A172 (cell line): ENCODE measurements at places on chromosomes 6 and 20. TPM values are rescaled to one million over a fixed set of nuclear protein-coding genes. Genes with fewer than 3 reads are reported as not detected.
A peak's percentile ranks its signal among the peaks of the same experiment; 100 is the strongest.

DNA sequence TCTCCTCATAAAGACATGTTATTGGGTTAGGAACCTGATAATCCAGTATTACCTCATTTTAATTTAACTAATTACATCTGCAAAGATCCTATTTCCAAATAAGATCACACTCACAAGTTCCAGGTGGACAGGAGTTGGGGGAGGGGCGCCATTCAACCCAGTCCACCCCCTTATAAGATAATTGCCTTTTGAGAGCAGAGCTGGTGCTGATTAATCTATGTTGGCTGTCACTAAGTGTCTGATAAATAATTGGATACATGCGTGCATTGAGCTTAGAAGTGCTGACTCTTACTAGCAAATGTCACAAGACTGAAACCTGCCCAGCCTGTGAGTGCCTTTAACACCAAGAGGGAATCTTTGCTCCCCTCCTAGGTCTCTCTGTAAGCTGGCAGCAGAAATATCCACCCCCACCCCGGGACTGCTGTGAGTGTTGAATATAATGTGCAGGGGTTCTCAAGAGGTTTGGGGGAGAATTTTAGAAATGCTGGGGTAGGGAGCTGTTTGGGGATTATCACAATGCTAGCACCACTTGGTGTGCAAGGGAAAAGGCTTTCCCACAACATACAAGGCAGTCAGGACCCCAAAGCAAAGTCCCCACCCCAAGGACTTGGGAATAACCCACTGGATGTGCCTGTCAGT is 87.5 kb downstream of the ANKRD60 start:
- DNase-seq, result no peak

GRCh38 chr6:105745464-105746129 is 340.5 kb upstream of the PRDM1 start:
- DNase-seq, result no peak

DNA sequence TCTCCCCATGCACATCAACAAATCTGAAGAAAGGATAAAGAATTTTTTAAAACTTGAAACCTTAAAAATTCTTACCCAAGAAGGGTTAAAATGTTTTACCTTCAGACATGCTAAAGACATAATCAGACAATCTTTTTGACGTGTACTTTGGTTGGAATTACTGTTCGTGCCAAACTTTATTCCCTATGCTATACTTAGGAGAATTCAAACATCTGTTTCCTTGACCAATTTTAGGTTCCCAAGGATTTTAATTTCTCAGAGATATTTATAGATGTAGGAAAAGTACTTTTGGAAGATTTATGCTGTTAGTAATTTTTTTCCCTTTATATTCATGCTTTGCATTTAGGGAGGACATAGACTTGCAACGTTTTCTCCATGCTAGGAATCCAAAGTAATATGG is 108.4 kb downstream of the AFG1L start:
- no peak for DNase-seq

DNA sequence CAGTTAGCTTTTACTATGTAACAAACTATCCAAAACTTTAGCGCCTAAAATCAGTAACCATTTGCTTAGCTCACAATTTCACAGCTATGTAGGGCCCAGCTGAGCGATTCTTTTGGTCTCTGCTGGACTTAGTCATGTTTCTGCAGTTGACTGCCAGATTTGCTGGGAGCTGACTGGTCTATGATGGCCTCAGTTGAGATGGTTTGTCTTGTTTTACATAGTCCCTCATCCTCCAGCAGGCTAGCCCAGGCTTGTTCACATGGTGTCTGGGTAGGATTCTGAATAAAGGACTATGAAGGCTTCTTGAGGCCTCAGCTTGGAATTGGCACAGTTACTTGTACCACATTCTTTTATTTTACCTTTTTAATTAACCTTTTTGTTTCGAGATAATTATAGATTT is 247.8 kb upstream of the CHD6 start:
- DNase-seq, result no peak

DNA sequence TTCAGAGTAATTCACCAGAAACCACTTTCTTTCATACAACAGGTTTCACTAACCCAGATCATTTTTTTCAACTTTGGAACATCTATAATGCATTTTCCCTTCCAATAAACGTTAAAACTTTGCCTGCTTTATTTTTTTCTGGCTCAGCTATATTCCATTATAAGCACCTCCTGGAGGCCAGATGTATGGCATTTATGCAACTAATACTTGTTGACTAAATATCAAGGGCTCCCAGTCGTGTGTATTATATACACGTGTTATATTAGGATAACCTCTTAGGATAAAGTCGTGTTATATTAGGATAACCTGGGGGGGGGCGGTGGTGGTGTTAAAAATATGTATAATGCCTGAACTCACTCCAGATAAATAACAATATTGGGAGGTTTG is 6.7 kb downstream of the OPN5 start:
- no peak for DNase-seq

- no peak for DNase-seq
These were observed 34.9 kb downstream of the GMPR start for GRCh38 chr6:16273256-16273655.

RNF8 gene
- 35.7 and 40.2 TPM in 2 replicates for total RNA-seq

DNA sequence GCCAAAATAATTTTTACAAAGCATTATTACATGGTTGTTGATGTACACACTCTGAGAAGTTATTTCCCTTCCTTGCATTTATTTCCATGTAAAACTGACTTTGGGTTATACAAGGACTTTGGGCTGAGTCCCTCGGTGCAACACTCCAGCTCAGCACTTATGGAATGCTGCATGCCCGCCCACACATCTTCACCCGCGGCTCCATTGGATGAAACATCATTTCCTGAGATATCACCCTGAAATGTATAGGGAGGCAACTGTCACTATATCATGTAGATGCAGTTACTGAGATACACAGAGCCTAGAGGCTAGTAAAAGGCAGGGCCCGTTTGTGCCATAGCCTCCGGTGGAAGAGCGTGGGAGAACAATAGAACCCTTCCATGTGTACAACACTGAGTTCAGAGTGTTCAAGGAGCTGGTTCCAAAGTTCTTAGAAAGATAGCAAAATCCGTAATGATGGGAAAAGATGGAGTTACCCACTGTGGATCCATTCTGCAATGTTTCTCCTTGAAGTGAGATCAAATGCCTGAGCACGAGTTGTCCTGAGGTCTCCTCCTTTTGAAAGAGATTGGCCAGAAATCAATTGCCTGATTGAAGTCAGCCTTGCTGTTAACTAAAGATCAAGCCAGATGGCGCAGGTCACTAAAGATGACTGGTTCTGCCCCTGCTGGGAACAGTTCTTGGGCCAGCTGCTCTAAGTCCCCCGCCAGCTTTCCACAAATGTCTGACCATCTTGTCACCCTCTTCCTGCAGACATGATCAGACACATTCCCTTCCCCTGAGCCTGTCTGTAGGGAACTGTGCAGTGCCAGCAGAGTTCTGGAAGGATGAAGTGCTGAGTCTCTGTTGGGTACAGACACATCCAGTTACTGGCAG is 100.9 kb upstream of the IYD start:
- DNase-seq, result no peak

DNA sequence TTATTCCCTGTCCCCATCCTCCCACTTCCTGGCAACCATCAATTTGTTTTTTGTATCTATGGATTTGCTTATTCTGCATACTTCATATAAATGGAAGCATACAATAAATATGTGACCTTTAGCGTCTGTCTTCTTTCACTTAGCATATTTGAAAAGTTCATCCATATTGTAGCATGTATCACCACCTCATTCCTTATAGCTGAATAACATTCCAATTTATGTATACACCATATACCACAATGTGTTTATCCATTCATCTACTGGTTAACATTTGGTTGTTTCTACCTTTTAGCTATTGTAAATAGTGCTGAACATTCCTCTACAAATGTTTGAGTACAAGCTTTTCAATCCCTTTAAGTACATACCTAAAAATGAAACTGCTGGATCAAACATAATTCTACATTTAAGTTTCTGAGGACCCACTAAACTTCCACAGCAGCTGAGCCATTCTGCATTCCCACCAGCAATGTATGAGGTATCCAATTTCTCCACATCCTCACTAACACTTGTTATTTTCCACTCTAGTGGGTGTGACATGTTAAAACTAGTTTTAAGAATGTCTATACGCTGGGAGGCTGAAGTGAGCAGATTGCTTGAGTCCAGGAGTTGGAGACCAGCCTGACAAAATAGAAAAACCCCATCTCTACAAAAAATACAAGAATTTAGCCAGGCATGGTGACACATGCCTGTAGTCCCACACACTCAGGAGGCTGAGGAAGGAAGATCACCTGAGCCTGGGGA is 32.9 kb downstream of the NUDT3 start:
- no peak for DNase-seq

DNA sequence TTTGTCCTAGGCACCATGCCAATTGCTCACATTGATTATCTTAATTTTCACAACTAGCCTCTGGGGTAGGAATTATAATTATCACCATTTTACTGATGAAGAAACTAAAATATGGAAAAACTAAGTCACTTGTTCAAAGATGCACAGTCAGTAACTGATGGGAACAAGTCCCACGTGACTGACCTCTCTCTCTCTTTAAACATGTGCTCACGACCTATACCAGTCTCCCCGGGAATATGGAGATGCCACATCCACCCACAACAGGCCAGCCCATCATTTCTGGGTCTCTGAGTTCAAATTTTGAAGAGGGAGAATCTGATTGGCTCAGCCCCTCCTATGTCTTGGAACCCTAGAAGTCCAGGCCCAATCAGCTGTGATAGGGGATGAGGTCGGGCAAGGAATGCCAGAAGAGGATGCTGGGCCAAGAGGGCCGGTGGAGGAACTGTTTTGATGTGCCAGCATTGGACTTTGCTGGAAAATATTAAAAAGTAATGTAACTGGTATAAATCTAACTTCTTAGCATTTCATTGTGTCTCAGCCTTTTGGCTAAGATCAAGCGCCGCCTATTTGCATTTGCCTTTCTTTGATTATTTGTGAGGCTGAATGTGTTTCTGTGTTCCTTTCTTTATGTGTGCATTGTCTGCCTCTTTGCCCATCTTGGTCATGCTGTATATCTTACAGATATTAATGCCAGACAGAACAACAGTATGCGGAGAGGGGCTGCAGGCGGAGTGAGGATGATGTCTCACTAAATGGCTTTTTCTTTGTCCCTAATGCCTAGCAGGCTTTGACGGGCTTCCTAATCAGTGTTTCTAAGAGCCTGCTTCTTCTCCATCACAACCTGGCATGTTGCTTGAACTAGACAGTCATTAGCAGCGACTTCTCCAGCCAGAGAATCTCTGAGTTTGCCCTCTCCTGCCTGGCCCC is 126.6 kb downstream of the VEGFA start:
- DNase-seq, result no peak

GRCh38 chr6:104134876-104135275 is 724.8 kb downstream of the HACE1 start:
- no peak for DNase-seq

SYCP2L gene
- 0.07 and 0.57 TPM in 2 replicates for total RNA-seq

SOD2 gene
- 155 and 160 TPM in 2 replicates for total RNA-seq

MTO1 gene
- 25.7 and 26.7 TPM in 2 replicates for total RNA-seq

SLC26A8 gene
- total RNA-seq, result not detected in 2 replicates

GRCh38 chr6:32692019-32692418 is 25.6 kb upstream of the HLA-DQB1 start:
- DNase-seq, result no peak

MYCT1 gene
- 1.5 and 2.9 TPM in 2 replicates for total RNA-seq

- no peak for DNase-seq
These were observed 37.1 kb downstream of the GINS1 start for GRCh38 chr20:25444556-25444955.

GRCh38 chr20:38764567-38765318 is 16.5 kb downstream of the ACTR5 start:
- DNase-seq, result peak; percentile 74

RAB44 gene
- total RNA-seq, result not detected in 2 replicates

- DNase-seq, result no peak
These were observed 35.1 kb downstream of the RRBP1 start for GRCh38 chr20:17646961-17647301.

DNA sequence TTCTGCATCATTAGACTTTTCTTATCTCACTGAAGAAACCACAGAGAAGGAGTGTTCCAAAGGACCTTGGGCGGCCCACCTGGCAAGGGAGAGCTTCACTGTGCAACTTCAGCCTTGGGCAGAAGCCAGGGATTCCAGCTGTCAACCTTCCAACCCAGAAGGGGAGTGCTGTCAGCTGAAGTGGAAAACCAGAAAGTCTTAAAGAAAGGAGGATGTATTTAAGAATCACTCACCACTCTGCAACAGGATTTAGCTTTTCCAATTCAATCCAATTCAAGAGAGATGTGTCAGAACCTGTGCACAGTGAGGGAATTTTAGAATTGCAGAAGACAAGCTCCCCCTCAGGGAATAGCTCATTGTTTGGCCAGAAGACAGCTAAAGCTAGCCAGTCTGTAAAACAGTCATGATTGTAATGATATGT is 553.7 kb downstream of the CD83 start:
- DNase-seq, result peak; percentile 75

- no peak for DNase-seq
These were observed 27.4 kb downstream of the TBC1D7 start for GRCh38 chr6:13300643-13301590.

ZSCAN9 gene
- 14.0 and 17.0 TPM in 2 replicates for total RNA-seq

- DNase-seq, result peak; percentile 97
These were observed 68.2 kb upstream of the SUPT3H start for GRCh38 chr6:45445749-45446549.

- DNase-seq, result no peak
These were observed 11.2 kb downstream of the CASS4 start for GRCh38 chr20:56423211-56423610.

GRCh38 chr6:141956046-141956761 is 176.5 kb upstream of the GJE1 start:
- DNase-seq, result peak; percentile 10

DEFB124 gene
- total RNA-seq, result not detected in 2 replicates
